ENCODE measurements at places on chromosomes 2 and 18.

- no peak for DNase-seq
Measured at GRCh38 chr18:48488388-48488850, 50.4 kb upstream of the CTIF start.

DNA sequence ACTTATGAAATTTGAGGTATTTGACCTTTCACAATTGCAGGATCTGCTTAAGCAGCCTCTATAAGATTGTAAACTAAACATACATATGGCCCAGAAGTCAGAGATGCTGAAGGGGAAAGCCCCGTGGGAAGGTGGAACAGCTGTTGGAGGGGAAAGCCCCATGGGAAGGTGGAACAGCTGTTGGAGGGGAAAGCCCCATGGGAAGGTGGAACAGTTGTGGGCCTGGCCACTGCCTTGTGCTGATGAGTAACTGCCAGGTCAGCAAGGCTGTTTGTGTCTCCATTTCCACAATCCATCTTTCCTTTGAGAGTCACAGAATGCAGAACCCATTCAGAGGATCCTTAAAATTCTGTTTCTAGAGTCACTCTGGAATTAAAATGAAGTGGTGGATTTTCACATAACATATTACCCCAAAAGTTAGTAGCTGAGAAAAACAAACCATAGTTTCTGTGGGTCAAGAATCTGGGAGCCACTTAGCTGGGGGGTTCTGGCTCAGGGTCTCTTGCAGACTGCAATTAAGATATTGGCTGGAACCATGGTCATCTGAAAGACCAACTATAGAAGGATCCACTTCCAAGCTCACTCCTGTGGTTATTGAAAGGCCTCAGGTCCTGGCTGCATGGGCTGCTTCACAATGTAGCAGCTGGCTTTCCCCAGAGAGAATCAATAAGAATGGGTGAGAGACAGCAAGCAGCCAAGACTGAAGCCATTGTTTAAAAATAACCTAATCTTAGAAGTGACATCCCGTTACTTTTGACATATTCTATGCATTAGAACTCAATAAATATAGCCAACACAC lies 86.6 kb upstream of the CAVIN2 start:
- no peak for DNase-seq

GRCh38 chr18:75246721-75247610 lies 36.4 kb downstream of the TSHZ1 start:
- no peak for DNase-seq

GRCh38 chr2:204507636-204508035 lies 37.6 kb upstream of the PARD3B start:
- no peak for DNase-seq

GRCh38 chr18:49944663-49945062 lies 131.3 kb upstream of the ACAA2 start:
- DNase-seq, result no peak

All from stimulated activated CD4-positive, alpha-beta T cell treated with anti-CD3 and anti-CD28 coated beads, Interleukin-12 subunit alpha, Interleukin-12 subunit beta, amount 100 ng/mL, for 4 hours (primary cell).